Activated CD8-positive, alpha-beta memory T cell treated with anti-CD3 and anti-CD28 coated beads for 1 hour (primary cell): ENCODE measurements at places on chromosomes 3 and 15.

DNA sequence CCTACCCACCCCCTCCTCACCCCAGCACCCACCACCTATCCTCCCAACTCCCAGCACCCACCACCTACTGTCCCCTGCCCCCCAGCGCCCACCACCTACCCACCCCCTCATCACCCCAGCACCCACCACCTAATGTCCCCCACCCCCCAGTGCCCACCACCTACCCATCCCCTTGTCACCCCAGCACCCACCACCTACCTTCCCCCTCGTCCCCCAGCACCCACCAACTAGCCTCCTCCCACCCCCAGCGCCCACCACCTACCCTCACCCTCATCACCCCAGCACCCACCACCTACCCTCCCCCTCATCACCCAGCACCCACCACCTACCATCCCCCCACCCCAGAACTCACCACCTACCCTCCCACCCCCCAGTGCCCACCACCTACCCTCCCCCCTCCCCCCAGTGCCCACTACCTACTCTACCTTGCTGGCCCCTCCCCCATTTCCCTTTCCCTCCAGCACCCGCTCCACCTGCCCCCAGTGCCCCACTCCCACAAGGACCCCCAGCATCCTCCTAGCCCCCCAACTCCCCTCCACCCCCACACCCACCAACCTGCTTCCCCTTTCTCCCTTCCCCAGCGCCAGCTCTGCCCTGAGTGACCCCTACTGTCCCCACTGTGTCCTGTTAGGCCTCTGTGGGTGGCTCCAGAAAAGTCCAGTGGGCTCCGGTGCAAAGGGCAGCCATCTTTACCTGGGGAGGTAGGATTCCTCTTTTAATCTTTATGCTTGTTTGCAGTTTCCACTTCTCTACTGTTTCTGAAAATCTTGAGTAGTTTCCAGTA is 1.2 kb downstream of the UROC1 start:
- DNase-seq = no peak

DNA sequence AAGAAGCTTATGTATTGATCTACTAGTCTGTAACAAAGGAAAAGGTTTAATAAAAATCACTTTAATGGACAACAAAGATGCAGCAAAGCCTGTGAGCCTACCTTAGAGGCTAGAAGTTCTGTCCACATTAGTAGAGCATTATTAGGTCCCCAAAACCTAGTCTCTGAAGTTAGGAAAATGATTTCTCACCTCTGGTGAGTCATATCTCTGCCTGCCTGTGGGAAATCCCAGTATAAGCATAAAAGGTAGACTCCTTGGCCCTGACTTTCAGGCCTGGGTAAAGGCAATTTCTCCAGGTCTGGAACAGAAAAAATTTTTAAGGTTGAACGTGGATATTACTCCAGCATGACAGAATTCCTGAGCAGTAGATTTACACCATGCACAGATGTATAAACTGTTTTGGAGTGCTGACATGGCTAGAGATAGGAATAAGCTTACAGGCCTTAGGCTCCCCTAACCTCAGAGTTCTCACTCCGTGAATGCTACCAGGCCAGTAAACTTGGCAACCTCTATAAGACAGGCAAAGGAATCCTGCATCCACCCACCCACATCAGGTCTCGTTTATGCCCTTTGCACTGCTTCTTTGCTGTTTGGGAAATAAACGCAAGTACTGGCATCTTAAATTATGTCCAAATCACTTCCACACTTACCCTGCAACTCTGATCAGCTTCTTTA is 104.1 kb downstream of the SERPINI1 start:
- DNase-seq = no peak

GRCh38 chr3:60746695-60747416 is 504.4 kb downstream of the FHIT start:
- no peak for DNase-seq

DNA sequence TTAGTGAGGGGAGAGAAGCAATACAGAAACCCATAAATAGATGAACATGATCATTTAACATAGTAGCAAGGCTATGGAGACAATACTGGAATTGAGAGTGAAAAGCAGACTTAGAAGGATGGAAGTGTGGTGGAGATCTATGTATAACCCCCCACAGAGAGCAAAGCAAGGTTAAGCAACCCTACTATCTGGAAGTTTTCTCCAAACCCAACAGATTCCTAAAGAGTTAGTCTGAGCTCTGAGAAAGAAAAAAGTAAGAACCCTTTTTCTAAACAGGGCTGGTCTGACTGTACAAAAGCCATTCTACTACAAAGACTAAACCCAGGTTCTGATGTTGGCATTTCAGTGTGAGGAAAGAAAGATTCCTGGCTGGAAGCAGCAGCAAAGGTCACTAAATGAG is 153.2 kb downstream of the WNT5A start:
- no peak for DNase-seq

- no peak for DNase-seq
Measured at GRCh38 chr3:169060037-169060436, 603.5 kb downstream of the MECOM start.

DNA sequence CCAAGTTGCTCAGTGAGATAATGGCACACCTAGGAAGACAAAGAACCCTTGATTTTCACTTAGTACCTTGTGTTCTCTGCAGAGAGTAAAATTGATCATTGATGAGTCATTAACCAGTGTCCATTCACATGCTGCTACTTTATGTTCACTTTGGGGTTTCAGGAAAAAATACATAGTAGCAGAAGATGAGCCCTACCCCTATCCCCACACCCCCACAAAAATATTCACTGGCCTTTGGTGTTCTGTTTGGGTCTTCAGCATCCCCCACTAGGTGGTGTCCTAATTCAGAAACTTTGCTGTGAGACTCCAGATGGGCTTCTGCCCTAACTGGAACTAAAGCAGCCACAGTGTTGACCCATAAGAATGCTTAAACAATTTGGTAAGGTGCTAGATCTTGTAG is 178.8 kb downstream of the KLHL25 start:
- DNase-seq = no peak

DNA sequence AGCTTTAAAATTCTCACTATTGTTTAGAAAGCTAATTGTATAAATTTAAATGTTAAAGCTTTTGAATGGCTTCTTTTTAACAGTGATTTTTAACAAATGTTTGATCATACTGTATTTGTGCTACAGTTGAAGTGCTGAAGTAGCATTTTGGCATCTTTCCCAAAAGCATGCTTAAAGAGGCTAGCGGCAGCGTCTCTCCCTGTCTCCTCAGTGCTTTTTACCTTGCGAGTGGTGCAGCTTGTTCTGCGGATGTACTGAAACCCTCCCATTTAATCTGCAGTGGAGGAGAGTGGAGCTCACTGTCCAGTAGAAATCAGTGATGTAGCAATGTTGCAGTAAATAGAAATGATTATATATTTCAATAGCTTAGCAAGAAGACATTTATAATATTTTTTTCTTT is 43.7 kb downstream of the LRRC49 start:
- no peak for DNase-seq

GRCh38 chr3:16999871-17000270 is 115.1 kb downstream of the PLCL2 start:
- no peak for DNase-seq

GRCh38 chr15:42152921-42153698 is 3.3 kb downstream of the PLA2G4F start:
- no peak for DNase-seq
